Suppressor macrophage (primary cell): ENCODE measurements at places on chromosomes 13 and 19.

DNA sequence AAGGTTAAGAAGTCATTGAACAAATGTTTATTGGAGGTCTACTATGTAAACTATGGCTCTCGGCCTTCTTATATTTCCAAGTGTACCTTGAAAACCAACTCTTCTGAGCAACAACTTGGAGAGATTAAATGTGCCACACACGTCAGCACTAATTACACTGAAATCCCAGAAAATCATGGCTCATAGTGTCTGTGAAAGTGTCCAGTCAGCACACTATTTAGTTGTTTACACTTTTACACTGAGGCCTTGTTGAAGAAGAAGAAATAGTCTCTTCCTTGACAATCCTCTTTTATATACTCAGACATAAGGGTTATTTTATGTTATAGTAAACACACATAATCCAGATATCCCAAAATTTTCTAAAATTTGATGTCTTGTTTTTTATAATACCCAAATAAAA lies 30.9 kb upstream of the NBEA start:
- no peak for DNase-seq

DNA sequence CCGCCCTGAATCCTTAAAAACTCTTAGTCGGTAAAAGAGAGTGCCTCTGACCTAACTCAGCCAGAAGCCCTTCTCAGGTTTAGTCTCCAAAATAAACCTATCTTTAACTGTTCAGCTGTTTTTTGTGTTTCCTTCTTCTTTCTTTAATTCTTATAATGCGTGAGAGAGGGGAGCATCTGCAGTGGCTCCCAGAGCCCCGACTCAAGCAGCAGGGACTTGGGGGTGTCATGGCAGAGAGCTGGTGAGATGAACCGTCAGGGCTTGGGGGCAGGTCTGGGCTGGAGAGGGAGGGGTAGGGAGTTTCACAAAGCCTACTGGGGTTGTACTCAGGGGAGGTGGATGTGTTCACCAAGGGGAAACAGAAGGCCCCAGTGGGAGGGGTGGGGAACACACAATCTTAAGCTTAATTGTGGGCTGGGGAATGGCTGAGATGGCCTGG lies 16.8 kb upstream of the SIGLEC6 start:
- DNase-seq = no peak

GRCh38 chr13:103663996-103664395 lies 597.8 kb upstream of the SLC10A2 start:
- no peak for DNase-seq

DNA sequence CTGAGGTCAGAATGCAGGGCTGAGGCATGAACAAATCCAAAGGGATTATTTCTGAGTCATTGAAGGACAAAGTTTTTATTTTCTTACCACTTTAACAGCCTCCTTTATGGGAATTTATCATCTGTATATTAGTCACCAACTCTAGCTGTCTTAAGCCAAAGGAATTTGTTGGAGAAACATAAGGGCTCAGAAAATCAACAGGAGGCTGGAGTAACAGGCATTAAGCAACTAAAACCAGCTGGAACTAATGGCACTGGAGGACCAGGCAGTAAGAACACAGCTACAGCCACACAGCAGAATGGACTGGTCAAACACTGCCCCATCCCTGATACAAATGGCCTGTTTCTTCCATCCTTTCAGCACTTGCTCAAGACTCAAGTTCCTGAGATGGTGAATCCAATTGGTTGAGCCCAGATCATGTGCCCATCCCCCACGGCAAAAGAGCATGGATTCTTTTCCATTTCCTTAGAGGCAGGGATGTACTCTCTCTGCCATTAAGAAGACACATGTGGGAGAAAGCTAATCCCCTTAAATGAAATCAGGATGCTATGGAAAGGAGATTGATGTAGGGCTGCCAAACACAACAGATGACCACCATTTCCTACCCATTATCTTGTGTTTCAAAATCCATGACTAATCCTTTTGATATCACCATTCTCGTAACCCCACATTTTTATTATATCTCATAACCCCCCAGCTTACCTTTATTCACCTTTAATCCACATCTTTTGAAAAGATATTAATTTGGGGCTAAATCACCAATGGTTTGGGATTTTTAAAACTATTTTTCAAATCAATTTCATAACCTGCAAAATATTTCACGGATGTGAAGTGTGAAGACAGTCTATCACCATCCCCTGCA lies 157.0 kb upstream of the FNDC3A start:
- no peak for DNase-seq
